ENCODE measurements at places on chromosomes 12 and 14.
A peak's percentile ranks its signal among the peaks of the same experiment; 100 is the strongest.

DNA sequence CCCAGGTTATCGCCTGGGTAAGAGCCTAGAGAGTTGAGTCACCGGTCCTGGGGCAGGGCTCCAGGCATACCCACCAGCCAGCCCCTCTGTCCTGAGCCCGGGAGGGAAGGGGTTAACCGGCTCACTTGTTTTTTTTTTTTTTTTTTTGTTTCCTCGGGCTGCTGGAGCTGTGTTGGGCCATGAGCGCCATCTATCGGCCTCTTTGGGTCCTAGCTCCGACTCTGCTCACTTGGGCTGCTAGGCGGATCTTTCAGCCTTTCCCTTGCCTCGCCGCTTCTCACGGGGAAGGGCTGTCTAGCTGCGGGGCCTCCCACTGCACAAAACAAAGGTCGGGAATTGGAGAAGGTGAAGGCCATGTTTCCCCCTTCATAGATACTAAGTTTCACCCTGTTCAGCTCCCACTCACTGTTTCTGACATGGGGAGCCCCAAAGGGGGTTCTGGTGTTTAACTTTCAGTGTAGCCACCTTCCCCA, 2.8 kb upstream of the SMUG1 start:
- DNase-seq: peak; percentile 61

GRCh38 chr12:124445121-124445718, 122.2 kb downstream of the NCOR2 start:
- no peak for DNase-seq

GRCh38 chr12:117680312-117680711, 288.5 kb downstream of the KSR2 start:
- DNase-seq: no peak

GRCh38 chr14:101563352-101563653, 2.0 kb downstream of the DIO3 start:
- DNase-seq: no peak

- DNase-seq: no peak
These were observed 10.6 kb downstream of the METAP2 start for GRCh38 chr12:95484524-95484923.

GRCh38 chr12:79373896-79374499, 316.8 kb downstream of the PAWR start:
- DNase-seq: no peak

GRCh38 chr14:59306775-59307174, 118.3 kb downstream of the DAAM1 start:
- DNase-seq: no peak

- peak; percentile 81 for DNase-seq
These were observed 29.1 kb downstream of the SH2B3 start for GRCh38 chr12:111434680-111435338.

- no peak for DNase-seq
These were observed 199.4 kb upstream of the CDKN3 start for GRCh38 chr14:54197369-54197768.

GRCh38 chr14:95660651-95661515, 25.3 kb upstream of the TCL1B start:
- no peak for DNase-seq

DNA sequence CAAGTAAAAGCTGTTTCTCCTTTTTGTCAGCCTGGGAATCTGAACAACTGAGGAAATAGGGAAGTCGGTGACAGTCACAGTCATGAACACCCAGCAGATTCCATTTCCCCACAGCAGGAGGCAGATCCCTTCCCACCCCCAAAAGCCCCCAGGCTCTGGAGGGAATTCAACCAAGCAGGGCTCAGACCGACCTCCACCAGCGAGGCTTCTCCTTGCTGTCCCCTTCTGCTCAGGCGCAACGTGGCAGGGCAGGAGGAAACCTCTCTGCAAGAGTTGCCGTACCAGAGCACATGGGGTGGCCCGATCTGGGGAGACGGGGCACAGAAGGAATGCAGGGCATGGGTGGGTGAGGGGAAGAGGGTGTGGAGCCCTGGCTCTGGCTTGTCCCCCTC, 319 bp downstream of the GALNT6 start:
- no peak for DNase-seq

DNA sequence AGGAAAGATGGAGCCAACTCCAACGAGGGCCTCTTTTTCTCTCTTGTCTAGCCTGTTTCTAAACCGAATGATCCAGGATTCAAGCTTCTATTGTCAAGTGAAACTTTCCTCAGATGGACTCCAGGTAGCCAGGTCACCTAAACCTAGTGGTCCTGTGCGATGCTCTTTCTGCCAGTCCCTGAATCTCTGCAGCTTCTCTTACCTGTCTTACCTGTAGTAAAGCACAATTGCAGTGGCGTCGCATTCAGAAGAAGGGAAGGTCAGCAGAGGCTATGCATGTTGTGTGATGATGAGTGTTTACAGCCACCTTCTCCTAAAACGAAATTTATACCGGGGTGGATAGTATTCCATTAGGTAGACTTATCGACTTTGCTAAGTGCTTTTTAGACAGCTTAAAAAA, 47.4 kb upstream of the TRAF3 start:
- no peak for DNase-seq

GRCh38 chr12:112107306-112108201, 1.0 kb downstream of the NAA25 start:
- no peak for DNase-seq

- no peak for DNase-seq
These were observed 18.8 kb upstream of the NR4A1 start for GRCh38 chr12:52032446-52032803.

- DNase-seq: no peak
These were observed 19.3 kb downstream of the CPNE8 start for GRCh38 chr12:38886064-38886463.

DNA sequence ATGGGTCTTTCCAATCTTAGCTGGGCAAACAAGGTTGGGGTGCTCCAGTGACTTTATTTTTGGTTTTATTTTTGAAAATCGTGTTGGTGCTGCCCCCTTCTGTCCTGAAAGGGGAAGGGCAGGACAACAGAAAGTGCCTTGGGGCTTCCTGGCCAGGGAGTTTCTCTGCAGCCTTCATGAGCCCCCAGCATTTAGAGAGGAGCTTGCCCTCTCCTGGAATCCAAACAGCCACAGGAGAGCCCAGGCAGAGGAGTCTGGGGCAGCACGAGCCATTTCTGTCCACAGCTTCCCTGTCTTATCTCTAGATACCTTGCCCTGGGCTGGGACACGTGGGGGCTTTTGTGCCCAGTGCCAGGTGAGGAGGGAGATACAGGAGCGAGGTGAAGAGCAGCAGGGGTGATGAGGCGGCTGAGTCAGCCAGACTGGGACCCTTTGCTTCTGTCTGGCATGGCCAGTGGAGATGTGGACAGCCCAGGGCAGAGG, 4.4 kb upstream of the C1RL start:
- no peak for DNase-seq

DNA sequence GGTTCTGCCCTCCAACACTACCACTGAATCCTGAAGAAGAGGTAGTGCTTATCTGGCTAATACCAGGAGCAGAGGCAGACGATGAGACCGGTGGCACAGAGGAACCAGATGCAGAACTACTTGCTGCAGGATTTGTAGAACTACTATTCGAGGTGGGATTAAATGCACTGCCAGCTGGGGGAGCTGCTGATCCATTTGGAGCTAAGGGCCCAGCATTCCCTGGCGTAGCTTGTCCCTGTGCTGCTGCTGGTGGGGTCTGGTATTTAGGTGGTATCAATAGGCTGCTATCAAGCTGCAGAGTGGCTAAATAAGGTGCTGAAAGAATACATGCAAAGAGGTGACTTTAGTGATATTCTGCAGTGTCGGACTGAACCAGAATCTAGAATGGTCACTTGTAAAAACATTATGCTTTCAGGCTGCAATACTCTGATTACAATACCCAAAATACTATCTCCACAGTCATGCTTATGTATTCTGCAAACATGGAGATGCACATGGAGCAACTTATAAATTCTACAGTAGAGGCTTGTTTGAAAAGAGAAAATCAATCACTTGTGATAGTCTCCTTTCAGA, 294.2 kb downstream of the MED13L start:
- DNase-seq: no peak

DNA sequence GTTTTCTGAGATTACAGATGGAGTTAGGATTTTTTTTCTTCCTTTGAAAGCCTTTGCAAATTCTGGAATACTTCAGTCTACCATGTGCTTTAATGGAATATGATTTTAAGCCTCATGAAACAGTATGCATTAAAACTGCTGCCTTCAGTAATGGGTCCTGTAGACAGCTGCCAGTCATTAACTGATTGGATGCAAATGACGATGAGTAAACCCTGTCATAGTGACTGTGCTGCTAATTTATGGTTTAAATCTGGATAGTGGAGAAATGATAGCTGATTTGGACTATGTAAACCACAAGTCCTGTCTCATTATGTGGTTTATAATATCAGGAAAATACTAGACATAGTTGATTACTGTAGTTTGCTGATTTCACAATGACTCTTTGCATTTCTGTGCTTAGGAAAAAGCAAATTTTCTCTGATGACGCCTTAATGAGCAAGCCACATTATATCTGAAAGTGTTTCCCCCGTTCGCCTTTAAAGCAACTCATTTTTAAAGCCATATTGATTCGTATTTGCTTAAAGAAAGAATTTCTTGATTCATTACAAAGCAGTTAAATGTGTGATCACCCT, 217.6 kb downstream of the TMTC2 start:
- DNase-seq: no peak

DNA sequence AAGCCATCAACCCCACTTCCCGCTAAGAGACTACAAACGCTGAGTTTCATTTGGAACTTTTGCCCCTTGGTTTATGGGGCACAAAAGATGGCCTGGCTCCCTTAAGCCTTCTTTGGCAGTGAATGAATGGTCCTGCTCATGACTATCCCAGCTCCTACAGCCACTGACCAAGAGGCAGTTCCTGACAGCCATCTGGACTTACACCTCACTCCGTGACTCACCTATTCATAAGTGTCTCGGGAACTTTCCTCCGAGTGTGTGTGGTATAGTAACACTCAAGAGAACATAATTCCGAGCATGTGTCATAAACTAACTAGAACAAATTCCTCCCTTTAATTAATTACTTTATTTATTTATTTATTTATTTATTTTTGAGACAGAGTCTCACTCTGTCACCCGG, 51.9 kb upstream of the NUDT4 start:
- DNase-seq: no peak

- no peak for DNase-seq
These were observed 523.0 kb upstream of the FOXG1 start for GRCh38 chr14:28243600-28243999.

DNA sequence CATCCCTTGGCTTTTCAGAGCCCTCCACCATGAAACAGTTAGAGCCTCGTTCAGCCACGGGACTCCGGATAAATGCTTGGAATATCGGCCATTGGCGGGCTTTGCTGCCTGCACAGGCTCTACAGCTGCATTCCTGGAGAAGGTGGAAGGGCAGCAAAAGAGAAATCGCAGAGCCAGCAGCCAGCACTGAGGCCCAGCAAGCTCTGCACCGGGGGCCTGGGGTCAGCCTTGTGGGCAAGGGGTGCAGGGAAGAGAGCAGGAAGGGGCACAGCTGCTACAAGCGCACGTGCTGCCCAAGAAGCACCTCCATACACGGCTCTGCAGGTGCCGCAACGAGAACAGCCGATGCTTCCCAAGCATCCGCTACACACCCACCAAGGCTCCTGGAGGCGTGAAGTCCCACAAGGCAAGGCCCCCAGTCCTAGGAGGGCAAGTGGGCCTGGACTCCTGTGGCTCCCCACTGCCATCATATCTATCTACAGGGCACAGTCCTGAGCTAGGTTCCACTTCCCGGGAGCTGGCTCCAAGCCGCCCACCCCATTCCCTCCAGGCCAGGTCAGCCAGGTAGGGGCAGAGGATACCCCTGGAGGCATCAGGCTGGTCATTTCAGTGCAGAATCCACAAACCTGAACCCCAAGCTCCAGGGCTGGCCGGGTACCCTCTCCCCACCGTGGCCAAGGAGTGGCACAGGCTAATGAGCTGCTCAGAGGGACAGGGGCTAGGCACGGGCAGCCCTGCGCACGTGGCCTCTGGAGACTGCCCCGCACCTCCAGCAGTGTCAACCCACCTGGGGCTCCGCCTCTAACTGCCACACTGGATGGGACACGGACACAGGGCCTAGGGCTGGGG, 40.2 kb downstream of the CCNK start:
- no peak for DNase-seq

DNA sequence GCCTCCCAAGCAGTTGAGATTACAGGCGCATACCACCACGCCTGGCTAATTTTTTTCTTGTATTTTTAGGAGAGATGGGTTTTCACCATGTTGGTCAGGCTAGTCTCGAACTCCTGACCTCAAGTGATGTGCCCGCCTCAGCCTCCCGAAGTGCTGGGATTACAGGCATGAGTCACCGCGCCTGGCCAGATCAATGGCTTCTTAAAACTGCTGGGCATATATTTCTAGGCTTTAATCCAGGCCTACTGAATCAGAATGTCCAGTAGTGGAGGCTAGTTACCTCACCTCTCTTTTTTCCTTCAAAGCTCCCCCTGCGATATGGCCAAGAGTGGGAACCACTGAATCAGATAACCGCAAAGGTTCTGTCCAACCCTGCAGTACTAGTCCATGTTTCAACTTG, 17.1 kb downstream of the POU6F1 start:
- no peak for DNase-seq

DNA sequence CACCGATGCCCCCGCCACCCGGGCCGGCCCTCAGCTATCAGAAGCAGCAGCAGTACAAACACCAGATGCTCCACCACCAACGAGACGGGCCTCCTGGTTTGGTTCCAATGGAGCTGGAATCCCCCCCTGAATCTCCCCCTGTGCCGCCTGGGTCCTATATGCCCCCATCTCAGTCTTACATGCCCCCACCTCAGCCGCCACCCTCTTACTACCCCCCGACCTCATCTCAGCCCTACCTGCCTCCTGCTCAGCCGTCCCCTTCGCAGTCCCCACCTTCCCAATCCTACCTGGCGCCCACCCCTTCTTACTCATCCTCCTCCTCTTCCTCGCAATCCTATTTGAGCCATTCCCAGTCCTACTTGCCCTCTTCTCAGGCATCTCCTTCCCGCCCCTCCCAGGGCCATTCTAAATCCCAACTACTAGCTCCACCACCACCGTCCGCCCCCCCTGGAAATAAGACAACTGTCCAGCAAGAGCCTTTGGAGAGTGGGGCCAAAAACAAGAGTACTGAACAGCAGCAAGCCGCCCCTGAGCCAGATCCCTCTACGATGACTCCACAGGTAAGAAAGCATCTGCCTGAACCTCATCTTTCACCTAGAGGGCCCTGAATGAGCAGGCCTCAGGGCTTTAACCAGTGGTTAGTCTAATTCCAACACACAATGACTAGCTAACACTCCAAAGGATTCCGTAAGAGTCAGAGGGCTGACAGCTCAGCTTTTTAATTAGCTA, 851 bp downstream of the YLPM1 start:
- no peak for DNase-seq

GRCh38 chr14:91893007-91893406, 25.7 kb upstream of the TC2N start:
- no peak for DNase-seq

GRCh38 chr14:96122496-96122895, 82.1 kb upstream of the BDKRB2 start:
- no peak for DNase-seq
